ENCODE measurements at places on chromosomes 11 and 22. TPM values are rescaled to one million over a fixed set of nuclear protein-coding genes. Genes with fewer than 3 reads are reported as not detected.

SRPRA gene
- 85.1 TPM for total RNA-seq

- DNase-seq, result no peak
Observed at GRCh38 chr22:41508770-41509170, 35.5 kb downstream of the POLR3H start.

RAB30 gene
- total RNA-seq, result 10.2 TPM

DNA sequence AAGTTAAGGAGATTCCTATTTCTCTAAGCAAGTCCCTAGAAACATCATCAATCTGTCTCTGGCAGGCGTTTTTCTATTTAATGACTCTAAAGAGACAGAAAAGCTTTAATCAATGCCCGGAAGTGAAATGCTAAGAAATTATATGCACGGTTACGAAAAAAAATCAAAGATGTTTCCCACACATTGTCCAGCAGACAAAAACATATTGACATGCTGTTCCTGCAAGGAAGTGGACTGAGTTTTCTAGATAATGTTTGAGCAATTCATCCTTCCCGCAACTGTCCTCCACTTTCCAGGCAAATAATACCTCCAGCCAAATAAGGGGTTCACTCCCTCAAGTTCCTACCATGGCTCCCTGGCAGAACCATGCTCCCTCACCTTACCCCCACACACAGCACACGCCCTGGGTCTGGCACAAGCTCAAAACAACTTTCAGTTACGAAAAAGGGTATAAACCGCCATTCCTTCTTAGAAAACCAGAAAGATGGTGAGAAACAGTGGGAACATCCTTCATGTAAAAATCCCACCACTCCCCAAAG lies 29.6 kb downstream of the GALNT18 start:
- no peak for DNase-seq

MMP3 gene
- 0.32 TPM for total RNA-seq

- no peak for DNase-seq
Observed at GRCh38 chr11:36450110-36450572, 59.9 kb downstream of the TRAF6 start.

DNA sequence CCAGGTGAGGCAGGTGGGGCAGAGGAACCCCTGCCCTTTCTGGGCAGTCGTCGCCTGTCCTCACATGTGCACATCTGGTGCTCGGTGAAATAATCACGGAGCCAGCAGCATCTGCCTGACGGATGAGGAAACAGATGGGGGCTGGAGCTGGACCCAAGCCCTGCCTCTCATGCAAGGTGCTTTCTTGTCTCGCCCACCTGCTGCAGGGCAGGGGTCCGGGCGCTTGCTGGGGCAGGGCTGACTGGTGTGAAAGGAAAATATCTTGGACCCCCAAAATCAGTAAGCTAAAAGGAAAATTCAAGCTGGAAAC lies 3.3 kb downstream of the ALDH3B2 start:
- DNase-seq, result no peak

GRCh38 chr11:131664293-131664692 lies 293.9 kb downstream of the NTM start:
- no peak for DNase-seq

DNA sequence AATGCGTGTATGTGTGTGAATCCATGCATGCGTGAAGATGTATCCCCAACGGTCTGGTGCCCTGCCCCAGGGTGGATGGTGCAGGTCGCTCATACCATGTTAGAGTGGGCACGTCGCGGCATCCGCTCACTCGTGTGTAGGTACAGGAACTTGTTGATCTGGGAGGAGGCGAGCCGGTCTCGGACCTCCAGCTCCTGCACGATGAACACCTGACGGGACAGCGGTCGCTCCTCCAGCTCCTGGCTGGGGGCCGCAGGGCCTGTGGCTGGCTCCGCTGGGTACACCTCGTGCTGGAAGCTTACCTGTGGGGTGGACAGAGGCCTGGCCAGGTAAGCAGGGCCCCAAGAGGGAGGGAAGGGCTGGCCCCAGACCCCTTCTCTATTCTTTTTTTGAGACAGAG lies 18.5 kb downstream of the ATG2A start:
- no peak for DNase-seq

FAM180B gene
- not detected for total RNA-seq
